GM13977 (cell line): ENCODE measurements at places on chromosomes 3 and 15.

DNA sequence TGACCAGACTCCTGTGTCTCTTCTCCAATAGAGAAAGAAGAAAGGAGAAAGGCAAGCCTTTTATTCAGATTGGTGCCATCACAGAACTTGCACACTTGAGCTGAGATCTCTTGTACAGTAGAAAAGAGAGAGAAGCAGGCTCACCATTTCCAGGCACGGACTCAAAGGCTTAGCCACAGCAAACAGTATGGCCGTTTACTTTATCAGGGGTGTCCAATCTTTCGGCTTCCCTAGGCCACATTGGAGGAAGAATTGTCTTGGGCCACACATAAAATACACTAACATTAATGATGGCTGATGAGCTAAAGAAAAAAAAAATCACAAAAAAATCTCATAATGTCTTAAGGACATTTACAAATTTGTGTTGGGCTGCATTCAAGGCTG is 5.0 kb downstream of the IFT80 start:
- DNase-seq = no peak

GRCh38 chr3:63067999-63068645 is 192.9 kb upstream of the CADPS start:
- DNase-seq = peak; percentile 5

GRCh38 chr15:33788906-33789540 is 179.3 kb upstream of the CHRM5 start:
- no peak for DNase-seq

GRCh38 chr3:9817436-9817835 is 7.4 kb downstream of the TTLL3 start:
- DNase-seq = no peak

GRCh38 chr3:151796105-151796680 is 17.7 kb upstream of the AADAC start:
- DNase-seq = no peak

- no peak for DNase-seq
These were observed 275.4 kb downstream of the NFKBIZ start for GRCh38 chr3:102124704-102125103.

- peak; percentile 73 for DNase-seq
These were observed 32.5 kb downstream of the BHLHE40 start for GRCh38 chr3:5011555-5012256.

GRCh38 chr3:114746502-114746901 is 400.6 kb downstream of the ZBTB20 start:
- no peak for DNase-seq

GRCh38 chr3:101859882-101860448 is 10.7 kb downstream of the NFKBIZ start:
- DNase-seq = no peak

DNA sequence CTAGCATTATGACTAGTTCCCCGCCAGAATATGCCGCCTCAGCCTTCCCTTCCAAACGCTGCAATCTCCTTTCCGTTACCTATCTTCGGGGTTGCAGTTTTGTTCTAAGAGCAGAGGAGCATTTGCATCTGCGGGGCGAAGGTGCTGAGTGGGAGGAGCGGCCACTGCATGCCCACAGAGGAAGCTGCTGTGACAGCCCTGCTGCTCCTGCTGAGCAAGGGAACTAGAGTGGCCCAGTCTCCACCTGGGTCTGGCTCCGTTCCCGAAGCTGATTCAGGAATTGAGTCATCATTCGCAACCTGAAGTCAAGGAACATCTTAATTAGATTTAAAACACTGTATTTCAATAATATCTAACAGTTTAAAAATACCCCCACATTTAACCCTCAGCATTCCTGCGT is 98.2 kb upstream of the TJP1 start:
- DNase-seq = no peak
